ENCODE measurements at places on chromosomes 1 and 21.

- DNase-seq = no peak
Measured at GRCh38 chr1:77316966-77317365, 35.1 kb downstream of the AK5 start.

DNA sequence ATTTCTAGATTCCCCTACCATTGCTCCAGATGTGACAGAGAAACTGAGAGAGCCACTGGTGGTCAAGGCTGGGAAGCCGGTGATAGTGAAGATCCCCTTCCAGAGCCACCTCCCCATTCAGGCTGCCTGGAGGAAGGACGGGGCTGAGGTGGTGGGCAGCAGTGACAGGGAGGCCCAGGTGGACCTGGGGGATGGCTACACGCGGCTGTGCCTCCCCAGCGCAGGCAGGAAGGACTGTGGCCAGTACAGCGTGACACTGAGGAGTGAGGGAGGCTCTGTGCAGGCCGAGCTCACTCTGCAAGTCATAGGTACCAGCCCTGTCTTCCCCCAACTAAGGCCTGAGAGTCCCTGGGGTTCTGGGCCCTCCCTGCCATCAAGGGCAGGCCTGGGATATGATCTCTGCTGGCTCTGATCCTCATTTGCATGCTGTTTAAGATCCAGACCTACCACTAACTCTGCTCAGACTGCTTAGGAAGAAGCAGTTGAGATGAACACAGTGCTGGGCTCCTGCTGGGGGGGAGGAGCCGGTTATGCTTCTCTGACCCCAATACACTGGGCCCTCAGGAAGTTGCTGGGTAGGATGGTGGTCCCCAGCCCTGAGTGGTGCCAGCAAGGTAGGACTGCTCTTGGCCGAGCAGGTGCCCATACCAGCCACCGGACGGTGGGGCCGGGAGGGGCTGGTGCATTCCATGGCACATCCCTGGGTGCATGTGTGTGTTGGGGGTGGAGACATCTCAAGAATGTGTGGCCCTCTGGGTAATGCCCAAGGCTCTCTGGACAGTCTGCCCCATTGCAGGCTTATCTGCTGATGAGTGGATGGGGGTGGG, 25.1 kb downstream of the IGFN1 start:
- DNase-seq = no peak

GRCh38 chr21:43297989-43298388, 128.9 kb downstream of the SIK1 start:
- no peak for DNase-seq

GRCh38 chr1:30689901-30690645, 33.3 kb downstream of the MATN1 start:
- no peak for DNase-seq

GRCh38 chr1:21834094-21834493, 22.0 kb downstream of the LDLRAD2 start:
- no peak for DNase-seq

DNA sequence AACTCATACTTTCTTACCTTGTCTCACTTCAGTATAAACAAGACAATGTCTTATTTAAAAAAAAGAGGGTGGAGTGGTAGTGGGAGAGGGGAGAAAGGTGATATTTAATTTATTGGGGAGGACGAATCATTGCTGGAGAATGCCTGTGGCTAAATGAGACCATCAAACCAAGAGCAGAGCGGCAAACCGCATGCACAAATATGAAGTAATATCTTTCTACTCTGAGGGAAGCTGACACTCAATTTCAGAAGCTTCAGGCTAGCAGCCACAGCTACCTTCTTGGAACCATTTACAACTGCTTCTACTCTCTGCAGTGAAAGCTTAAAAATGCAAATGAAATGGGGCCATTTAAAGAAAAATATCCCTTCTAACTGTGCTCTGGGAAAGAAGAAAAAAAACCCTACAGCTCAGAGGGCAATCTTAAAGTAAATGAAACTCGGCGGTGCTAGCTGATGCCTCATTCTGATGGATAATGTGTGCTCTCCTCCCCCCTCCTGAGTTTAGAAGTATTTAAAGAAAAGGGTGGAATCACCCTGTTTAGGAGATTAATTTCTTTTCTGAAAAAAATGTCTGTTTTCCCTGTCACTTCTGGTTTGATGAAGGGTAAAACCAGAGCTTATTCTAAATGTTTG, 178.2 kb upstream of the CAMK1G start:
- no peak for DNase-seq

GRCh38 chr1:31588751-31589515, 12.6 kb downstream of the TINAGL1 start:
- no peak for DNase-seq

DNA sequence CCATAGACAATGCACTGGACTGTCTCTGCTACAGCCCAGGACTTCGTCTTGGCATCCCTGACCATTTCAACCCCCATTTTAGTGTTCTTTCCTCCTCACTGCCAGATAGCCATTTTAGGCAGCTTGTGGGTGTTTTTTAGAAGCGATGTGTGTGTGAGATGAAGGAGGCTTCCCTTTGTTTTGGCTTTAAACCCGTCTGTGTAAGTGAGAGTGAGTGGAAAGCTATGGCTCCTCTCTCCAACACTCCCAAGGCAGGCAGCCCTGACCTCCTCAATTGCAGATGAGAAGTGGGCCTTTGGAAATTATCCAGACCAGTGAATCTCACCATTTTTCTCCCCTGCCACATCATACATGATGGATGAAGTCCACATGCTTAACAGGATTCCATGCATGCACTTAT, 70.3 kb upstream of the PGBD5 start:
- DNase-seq = no peak

GRCh38 chr1:41452704-41453290, 31.7 kb downstream of the EDN2 start:
- DNase-seq = no peak

Measured in CD4-positive, alpha-beta T cell treated with Interferon alpha-2 for 1 hour (primary cell).